ENCODE measurements at places on chromosomes 2 and 18. TPM values are rescaled to one million over a fixed set of nuclear protein-coding genes. Genes with fewer than 3 reads are reported as not detected.

The TMEM17 gene
- total RNA-seq, result 0.89 TPM

The LIMS3 gene
- total RNA-seq, result 2.6 TPM

GRCh38 chr2:121451398-121451797 is 79.3 kb upstream of the RNU4ATAC start:
- peaks cover 33% of the 10 kb centered on the region for H3K36me3 ChIP-seq
- DNase-seq, result no peak
- H3K4me1 ChIP-seq, result no peaks in the 10 kb centered on the region

The DIPK1C gene
- not detected for total RNA-seq

DNA sequence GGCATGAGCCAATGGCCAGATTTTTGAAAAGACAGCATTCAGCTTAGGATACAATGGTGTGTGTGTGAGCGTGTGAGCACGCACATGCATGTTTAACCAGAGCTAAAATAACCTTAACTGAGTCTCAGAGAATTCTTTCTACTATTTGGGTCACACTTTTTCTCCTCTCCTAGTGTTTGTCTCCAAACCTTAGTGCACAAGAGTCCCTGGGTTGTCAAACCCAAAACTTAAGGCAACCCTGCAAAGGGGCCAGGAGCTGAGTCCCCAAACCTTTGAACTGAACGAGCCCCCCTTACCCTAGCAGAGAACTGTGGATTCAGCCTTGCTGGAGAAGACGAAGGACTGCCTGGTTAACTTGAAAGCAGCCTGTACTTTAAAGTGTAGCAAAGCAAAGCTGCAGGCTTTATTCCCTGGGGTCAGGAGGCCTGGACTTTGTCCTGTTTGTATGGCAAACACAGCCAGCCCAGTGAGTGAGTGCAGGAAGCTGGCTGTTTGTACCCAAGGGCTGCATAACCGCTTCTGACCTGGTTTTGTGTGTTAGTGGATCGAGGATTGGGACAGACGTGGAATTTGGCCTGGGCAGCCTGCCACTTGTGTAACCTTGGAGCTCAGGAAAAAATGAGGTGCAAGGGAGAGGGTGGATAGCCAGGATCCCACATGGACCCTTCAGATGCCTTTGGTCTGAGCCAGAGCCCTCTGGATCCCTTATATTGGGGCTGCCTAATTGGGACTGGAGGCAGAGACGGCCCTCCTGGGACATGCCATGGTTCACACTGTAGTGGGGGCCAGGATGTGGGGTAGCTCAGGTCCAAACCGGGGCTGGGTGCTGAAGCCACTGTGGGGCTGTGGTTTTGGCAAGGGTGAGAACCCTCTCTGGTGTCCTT is 6.4 kb upstream of the PSMD1 start:
- H3K27ac ChIP-seq, result peak overlapping the region; percentile 85
- H3K36me3 ChIP-seq, result peaks cover 4% of the 10 kb centered on the region
- H3K27me3 ChIP-seq, result no peaks in the 10 kb centered on the region
- no peak overlapping the region for H3K4me3 ChIP-seq

Data from stomach (tissue), 19 donors.